ENCODE measurements at places on chromosomes 2 and 18.

GRCh38 chr2:235793163-235793752 is 299.4 kb downstream of the AGAP1 start:
- DNase-seq, result no peak

DNA sequence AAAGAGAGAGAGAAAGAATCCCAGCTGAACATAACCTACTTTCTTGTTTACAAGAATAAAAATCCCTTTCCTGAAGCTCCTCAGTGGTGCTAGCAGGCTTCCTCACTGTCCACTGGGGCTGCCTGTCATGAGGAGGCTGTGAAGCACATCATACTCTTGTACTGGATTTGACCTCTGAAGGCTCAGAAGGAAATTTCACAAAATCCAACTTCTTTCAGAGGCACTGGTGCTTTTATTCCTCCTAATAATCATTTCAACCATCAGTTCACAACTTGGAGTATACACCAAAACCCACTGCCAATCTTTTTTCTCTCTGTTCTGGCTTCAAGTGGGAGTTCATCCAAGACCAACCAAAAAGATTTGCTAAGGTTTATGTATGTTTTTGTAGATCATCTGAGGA is 48.5 kb downstream of the TMX3 start:
- no peak for DNase-seq

DNA sequence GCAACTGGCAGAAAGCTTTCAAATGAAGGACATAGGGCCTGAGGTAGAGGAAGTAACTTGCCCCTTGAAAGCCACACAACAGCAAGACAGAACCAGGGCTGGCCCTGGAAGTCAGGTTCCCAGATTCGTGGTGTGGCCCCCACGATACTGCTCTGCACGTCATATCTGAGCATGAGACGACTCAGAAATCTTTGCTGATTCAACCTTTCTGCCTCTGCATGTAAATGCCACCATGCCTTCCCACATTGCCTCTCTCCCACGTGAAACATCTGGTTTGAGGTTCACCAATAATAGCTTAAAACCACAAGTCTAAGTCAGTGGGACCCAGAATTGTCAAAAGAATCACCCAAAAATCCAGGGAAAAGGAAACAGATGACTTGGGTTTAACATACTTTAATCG is 214.0 kb upstream of the TRIB2 start:
- DNase-seq, result no peak

GRCh38 chr2:118970396-118971135 is 28.6 kb downstream of the MARCO start:
- no peak for DNase-seq

DNA sequence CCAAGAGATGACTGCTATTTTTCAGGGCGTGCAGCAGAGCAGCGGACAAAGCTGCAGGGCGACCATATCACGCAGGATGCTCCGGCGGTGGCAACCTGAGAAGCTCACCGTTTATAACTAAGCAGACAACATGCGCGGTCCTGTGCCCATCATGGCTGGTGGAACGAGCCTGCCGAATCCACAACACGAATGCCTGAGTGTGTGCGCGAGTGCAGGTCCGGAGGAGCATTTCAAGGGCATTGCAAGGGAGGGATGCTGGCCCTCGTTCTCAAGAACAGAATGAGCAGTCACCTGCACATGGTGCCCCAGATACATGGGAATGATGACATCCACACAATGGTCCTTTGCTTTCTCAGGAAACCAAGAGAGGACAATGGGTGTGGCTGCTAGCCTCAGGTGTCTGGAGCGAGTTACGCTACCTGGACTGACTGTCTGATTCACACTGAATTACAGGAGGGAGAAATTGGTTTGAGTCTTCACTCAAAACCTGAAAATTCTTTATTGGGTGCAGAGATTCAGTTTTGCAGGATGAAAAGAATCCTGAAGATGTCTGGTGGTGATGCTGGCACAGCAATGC is 39.8 kb downstream of the TBC1D8 start:
- no peak for DNase-seq

DNA sequence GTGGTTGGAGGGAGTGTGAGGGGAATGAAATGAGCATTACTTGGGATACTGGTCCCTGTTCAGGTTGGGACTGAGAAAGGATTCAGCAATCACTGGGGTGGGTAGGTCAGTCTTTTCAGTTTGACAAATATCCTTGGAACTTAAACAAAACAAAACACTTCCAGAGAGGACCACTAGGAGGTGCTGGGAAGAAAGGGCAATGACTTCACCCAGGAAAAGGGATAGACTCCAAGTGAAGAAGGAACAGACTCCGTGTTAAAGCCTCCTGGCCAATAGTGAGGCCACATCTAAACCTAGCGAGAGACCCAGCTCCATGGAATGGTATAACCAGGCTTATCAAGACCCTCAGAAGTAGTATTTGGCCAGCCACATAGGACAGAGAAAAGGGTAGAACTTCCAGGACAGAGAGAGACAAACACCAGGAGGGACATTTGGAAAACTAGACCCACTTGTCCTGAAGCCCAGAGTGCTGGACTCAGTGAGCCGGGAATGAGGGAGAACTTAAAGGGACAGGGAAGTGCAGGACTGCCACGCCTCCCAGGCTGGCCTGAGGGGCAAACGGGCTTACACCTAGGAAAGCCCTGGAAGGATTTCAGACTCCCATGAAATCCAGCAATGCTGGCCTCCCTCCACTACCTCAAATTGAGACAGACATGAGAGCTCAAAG is 19.6 kb upstream of the KCNG3 start:
- no peak for DNase-seq

DNA sequence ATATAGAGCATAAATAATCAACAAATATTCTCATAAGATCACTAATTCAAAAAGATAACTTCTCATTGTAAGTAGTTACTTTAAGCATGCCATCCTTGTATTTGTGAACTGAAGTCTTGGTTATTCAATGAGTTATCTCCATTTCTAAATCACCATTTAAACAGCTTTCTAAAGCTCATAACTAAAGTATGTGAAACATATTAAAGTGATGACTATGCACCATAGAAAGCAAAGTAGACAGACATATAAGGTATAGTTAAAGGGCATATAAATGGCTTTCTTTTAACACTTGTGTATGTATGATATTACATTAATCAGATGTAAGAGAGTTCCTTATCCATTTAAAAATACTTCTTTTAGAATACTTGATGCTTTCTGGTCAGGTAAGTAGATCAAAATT is 83.5 kb downstream of the IKZF2 start:
- no peak for DNase-seq

GRCh38 chr2:218260742-218261422 is at the start of gene GPBAR1:
Gene GPBAR1 (plus strand): TSS chr2:218261015. CDS start chr2:218262725, 1,710 bp downstream.
- DNase-seq, result no peak

DNA sequence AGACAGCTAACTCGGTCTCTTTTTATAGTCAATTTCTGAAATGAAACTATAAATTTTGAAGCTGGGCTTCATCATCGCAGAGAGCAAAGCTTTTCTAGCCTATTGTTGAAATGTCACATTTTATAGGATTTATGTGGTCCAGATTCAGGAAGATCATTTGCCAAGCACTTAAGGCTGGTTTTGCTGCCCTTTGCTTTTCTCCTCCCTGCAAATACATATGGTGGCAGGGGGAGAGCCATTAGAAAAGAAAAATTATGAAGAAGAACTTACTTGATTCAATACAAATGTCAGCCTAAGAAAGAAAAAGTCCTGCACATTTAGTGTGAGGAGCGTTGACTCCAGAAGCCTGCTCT is 206.9 kb upstream of the NRP2 start:
- no peak for DNase-seq

DNA sequence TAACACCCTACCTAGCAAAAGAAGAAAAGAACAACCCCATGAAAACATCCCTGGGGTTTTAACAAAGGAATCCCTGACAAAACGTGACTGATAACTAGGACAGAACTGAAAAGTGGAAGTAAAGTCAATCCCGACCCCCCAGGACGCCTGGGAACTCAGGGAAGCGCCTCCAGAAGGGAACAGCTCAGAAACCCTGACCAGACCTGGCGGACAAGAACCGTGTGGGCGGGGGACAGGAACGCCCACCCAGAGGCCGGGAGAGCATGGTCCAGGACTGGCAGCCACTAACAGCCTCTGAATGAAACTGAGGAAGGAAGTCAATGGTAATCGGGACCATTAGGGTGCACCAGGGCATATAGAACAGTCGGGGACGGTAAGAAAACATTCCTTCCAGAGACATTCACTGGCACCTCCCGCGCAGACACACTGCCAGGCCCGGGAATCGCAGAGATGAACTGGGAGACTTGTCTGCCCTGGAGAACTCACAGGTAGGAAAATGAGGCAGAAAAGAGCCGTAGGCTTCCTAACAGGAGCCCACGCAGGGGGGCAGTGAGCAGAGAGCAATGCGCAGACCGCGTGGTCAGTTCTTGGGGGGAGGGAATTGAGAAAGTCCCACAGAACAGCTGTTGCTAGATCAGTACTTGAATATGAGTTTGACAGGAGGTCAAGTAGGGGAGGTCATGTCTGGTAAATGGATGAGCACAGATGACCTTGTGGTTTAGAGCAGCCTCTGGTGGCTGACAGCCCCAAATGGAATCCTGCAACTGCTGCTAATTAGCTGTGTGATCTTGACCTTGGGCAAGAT is 1.3 kb upstream of the TBC1D8 start:
- no peak for DNase-seq

DNA sequence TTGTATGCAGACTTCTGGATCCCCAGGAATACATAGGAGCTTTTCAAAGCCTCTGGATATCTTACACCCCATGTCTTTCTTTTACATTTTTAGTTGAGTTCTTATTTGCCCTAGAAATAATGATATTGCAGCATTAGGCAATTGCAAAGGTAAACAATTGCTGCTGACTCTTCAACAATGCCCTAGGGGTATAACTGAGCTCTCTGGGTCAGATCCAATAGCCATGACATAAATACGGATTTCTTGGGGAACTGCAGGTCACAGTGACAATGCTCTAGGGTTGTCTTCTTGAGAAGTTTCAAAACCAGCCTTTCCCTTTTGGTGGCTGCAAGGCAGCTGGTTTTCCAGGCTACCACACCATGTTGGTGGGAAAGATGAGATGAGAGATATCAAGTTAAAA is 16.5 kb upstream of the OR6B3 start:
- no peak for DNase-seq

GRCh38 chr2:191010887-191011885 is 2.8 kb downstream of the STAT1 start:
- no peak for DNase-seq

- no peak for DNase-seq
Observed at GRCh38 chr2:128710729-128711128, 392.1 kb upstream of the HS6ST1 start.

GRCh38 chr2:31219131-31219969 is 2.0 kb upstream of the CAPN14 start:
- DNase-seq, result no peak

DNA sequence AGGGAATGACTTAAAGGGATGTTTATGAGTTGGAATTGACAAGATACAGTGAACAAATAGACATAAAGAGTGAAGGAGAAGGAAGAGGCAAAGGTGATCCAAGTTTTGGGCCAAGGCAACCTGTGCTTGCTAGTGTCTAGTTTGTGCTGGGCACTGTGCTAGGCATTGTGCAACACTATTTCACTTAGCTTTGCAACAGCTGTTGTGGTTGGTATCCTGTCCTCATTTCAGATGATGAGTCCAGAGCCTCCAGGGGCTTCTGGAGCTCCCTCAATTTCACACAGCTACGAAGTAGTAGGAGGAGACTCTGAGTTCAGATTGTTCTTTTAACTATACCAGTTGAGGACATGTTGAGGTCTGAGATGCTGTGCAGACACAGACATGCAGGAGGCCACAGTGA is 18.1 kb upstream of the LOXHD1 start:
- DNase-seq, result no peak

- no peak for DNase-seq
Observed at GRCh38 chr2:45699032-45699658, 47.7 kb downstream of the PRKCE start.

- DNase-seq, result no peak
Observed at GRCh38 chr2:172196768-172197431, 94.2 kb upstream of the DLX2 start.

GRCh38 chr18:45571714-45572113 is 43.6 kb upstream of the SLC14A2 start:
- no peak for DNase-seq

DNA sequence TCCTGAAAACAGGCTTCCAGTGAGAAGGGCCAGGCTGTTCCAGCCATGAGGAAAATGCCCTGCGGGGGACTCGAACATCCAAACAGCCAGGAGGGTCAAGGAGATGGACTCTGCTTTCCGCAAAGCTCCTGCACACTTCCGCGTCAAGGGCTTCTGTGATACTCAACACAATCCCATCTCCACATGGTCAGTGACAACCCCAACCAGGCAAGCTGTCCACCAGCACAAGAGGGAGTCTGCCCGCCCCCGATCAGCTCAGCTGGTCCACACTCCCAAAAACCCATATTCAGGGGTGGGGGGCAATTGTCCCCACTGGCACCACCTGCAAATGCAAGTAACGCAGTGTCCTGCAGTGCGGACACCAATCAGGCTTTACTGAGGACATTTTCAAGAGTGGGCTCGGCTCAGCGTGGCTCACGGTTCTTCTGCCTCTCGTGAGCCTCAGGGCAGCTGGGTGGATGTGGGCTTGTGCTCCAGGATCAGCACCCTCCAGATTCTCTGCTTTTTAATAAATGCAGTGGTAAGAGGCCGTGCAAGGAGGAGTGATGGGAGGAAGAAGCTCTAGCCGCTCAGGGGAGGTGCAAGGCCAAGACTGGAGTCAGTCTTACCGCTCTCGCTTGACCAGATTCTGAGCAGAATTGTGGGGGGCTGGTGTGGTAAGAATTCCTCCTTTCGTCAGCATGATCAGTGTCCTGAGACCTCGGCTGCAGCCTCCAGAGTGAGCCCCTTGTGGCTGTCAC is 19.5 kb upstream of the CIDEA start:
- DNase-seq, result no peak

DNA sequence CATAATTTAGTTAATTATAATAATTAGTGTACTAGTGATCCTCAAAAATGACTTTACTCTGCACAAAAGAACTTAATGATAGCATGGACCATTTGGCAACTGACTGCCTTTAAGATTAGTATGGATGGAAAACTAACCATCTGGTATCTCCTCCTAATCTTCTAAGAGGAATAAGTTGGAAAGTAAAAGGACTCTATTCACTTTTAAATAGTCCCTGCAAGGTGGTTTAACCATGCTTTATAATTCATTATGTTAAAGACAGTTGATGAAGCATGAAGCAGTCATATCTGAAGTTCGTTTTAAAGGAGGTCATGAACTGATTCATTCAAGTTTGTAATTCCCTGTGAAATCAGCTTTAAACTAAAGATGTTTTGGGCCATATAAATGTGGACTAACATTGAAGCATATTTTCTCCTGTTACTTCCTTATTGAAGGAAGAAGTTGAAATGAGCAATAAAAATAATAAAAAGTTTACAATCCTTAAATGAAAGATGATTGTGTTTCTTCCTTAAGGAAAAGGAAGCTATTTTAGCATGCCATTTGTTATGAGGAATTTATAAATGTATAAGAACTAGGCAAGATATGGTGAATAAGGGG is 446.0 kb downstream of the XIRP2 start:
- DNase-seq, result no peak

GRCh38 chr2:42964439-42965083 is 172.2 kb upstream of the HAAO start:
- no peak for DNase-seq

- DNase-seq, result no peak
Observed at GRCh38 chr18:59576541-59577385, 120.5 kb downstream of the CCBE1 start.

Measured in stimulated activated CD8-positive, alpha-beta memory T cell treated with anti-CD3 and anti-CD28 coated beads, Interleukin-7, amount 100 ng/mL, for 1 hour (primary cell).